ENCODE measurements at places on chromosomes 13 and 19.
A peak's percentile ranks its signal among the peaks of the same experiment; 100 is the strongest.

DNA sequence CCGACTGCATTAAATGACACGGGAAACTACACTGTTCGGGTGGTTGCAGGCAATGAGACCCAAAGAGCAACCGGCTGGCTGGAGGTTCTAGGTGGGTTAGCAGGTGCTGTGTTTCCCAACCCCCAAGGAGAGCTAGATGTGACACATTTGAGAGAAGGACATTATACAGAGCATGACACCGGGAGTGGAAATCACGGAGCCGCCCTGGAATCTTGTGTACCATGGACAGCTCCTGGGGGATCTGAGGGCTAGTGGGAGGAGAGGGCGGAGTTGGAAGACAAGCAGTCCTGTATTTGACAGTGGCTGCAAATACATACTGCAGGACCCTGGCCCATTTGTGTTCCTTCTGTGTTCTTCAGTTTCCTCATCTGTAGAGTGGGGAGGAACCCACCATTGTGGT lies 2.3 kb downstream of the CEACAM18 start:
- no peak for DNase-seq

GRCh38 chr13:75279834-75280369 lies 202.1 kb downstream of the TBC1D4 start:
- DNase-seq, result no peak

DNA sequence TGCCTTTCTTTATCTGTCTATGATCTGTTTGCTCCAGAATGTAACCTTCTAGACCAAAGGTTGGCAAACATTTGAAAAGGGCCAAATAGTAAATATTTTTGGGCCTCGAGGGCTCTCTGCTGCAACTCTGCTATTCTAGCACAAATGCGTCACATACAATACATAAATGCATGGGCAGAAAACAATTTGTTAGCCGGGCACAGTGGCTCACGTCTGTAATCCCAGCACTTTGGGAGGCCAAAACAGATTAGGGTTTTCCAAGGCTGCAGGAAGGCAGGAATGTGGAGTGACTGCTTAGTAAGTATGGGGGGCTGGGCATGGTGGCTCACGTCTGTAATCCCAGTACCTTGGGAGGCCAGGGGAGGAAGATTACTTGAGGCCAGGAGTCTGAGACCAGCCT lies 21.9 kb upstream of the EVI5L start:
- DNase-seq, result no peak

GRCh38 chr13:104327211-104327610 lies 1261.0 kb upstream of the SLC10A2 start:
- DNase-seq, result no peak

DNA sequence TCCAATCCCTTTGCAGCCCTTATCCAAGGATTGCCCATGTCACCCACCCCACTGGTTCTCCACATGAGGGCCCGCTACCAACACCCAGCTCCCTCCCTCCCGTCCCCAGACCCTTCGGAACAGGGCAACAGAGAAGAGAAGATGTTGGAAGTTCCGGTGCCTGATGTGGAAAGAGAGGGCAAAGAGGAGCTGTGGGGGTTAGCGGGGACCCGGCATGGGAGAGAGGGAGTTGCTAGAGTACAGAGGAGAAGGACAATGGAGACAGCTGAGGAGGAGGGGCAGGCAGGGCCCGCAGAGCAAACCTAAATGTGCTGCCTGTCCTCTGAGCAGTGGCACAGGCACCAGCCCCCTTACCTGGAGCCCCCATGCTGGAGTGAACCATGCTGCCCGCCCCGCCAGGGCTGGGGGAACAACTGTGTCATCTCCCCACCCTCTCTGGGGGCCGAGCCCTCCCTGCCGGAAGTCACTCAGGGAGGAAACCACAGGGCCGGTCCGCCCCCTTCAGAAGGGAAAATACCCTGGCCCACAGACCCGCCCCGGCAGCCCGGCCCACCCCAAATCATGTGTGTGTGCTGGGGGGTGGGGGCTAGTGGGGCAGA lies at the start of gene POU2F2:
TSS of gene POU2F2 (minus strand) at position 417 of the 599 bp plus-strand sequence. CDS start at position 382, 35 bp downstream.
- peak; percentile 91 for DNase-seq

DNA sequence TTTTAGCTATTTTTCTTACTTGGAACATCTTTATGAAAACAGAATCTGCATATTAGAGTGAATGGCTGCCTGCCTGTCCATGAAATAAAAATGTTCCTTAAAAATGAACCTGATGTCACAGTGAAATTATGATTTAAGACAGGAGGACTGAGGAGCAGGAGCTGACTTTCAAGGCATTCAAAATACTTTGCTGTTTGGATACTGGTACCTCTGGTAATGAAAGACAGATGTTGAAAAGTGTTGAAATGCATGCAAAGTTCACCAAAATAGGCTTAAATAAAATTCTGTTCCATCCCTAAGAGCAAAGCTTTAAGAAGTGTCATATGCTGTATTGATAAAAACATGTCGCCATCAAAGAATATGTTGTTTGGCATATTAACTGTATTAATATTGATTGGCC lies 1.7 kb downstream of the ARHGEF7 start:
- no peak for DNase-seq

- DNase-seq, result peak; percentile 14
Observed at GRCh38 chr19:5627395-5627904, 4.6 kb downstream of the SAFB start.
